Small intestine (tissue), 16 donors: ENCODE measurements at places on chromosomes 12 and 14. TPM values are rescaled to one million over a fixed set of nuclear protein-coding genes. Genes with fewer than 3 reads are reported as not detected.

ACSM4 gene
- polyA plus RNA-seq, result not detected

GPR84 gene
- polyA plus RNA-seq, result 0.24 TPM

KICS2 gene
- polyA plus RNA-seq, result 1.9 TPM

SMCO2 gene
- polyA plus RNA-seq, result 0.34 TPM

TPH2 gene
- not detected for polyA plus RNA-seq

AMDHD1 gene
- polyA plus RNA-seq, result 0.81 TPM

RASSF9 gene
- polyA plus RNA-seq, result 0.27 TPM

DENR gene
- 25.9 TPM for polyA plus RNA-seq

IFNG-AS1 gene
- 0.10 TPM for polyA plus RNA-seq

LPAR5 gene
- polyA plus RNA-seq, result 6.2 TPM

TRIM9 gene
- polyA plus RNA-seq, result 0.80 TPM

FAIM2 gene
- polyA plus RNA-seq, result 13.5 TPM

ATL1 gene
- polyA plus RNA-seq, result 2.4 TPM

GRCh38 chr12:112741106-112741505, 50.4 kb upstream of the RPH3A start:
- H3K4me1 ChIP-seq, result no peaks in the 10 kb centered on the region
- no peak overlapping the region for H3K27ac ChIP-seq
- no peaks in the 10 kb centered on the region for H3K36me3 ChIP-seq

DNA sequence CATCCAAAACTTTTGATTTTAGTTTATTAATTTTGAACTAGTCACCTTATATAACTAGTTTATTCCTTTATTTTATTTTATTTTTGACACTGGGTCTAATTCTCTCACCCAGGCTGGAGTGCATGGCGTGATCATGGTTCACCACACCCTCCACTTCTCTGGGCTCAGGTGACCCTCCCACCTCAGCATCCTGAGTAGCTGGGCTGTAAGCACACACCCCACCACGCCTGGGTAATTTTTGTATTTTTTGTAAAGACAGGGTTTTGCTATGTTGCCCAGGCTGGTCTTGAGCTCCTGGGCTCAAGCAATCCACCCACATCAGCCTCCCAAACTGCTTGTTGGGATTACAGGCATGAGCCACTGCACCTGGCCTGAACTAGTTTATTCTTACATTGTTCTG, 17.3 kb downstream of the PCNX1 start:
- no peaks in the 10 kb centered on the region for H3K4me1 ChIP-seq
- no peak overlapping the region for H3K27ac ChIP-seq
- no peak for DNase-seq

DNA sequence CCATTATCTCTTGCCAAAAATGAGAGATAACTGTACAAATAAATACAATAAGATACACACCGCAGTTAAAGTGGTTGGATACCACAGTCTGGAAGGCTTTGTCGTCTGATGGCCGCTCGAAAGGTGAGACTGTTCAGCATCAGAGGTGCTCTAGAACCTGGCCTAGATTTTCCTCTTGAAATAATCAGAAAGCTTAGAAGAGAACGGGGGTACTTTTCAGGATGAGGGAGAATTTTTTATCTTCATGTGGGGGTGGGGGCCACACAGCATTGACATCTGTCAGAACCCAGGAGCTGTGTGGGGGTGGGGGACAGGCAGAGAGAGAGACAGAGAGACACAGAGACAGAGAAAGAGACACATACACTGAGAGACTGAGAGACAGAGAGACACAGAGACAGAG, 90.5 kb downstream of the GALNT9 start:
- H3K4me1 ChIP-seq, result no peaks in the 10 kb centered on the region
- no peak overlapping the region for H3K4me3 ChIP-seq
- no peaks in the 10 kb centered on the region for H3K27me3 ChIP-seq
- no peak overlapping the region for H3K27ac ChIP-seq

DNA sequence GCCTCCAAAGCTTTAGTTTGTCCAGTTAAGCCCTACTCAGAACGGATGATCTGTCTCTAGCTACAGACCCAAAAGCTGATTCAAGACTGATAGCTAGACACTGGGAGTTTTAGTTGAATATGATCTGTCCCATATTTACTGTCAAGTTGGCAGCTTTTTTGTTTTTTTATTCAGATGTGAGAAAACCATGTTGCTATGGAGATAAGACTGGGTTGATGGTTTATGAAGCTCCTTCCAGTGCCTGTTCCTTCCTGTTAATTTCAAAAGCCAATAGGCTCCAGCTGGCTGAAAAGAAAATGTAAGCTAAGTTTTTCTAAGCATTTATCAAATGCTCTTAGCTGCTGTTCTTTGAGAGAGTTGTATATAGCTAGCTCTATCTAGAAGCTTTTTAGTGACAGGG, 4.7 kb downstream of the DYNLL1 start:
- H3K4me1 ChIP-seq, result no peaks in the 10 kb centered on the region
- H3K36me3 ChIP-seq, result peaks cover 9% of the 10 kb centered on the region
- H3K27me3 ChIP-seq, result no peaks in the 10 kb centered on the region
- no peak overlapping the region for H3K27ac ChIP-seq
- DNase-seq, result no peak
- H3K4me3 ChIP-seq, result no peak overlapping the region

DNA sequence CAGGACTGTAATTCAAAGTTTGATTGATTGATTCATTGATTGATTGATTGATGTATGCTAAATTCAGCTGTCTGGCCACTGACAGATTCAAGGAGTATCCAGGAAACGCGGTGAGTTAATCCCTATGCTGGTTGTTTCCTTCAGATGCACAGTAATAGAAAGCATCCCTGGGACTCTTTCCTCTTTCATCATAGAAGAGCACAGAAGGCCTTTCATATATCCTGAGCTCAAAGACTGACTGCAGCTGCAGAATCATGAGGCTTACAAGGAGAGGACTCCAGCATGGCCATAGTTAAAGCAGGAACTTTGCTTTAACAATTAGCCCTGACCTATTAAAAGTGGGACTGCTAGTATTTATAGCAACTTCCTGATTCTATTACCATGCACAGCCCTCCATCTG, 187.7 kb upstream of the TMTC1 start:
- H3K27me3 ChIP-seq, result no peaks in the 10 kb centered on the region
- H3K4me1 ChIP-seq, result no peaks in the 10 kb centered on the region
- no peaks in the 10 kb centered on the region for H3K36me3 ChIP-seq
- no peak for DNase-seq

DNA sequence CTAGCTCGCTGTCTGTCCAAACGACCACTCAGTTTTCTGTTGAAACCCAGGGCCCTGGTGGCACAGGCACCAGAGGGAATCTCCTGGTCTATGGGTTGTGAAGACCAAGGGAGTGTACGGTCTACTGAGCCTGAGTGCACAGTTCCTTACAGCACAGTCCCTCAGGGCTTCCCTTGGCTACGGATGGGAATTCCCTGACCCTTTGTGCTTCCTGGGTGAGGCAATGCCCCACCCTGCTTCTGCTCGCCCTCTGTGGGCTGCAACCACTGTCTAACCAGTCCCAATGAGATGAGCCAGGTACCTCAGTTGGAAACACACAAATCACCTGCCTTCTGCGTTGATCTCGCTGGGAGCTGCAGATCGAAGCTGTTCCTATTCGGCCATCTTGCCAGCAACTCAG, 22.6 kb downstream of the GPHN start:
- no peaks in the 10 kb centered on the region for H3K36me3 ChIP-seq
- no peak overlapping the region for H3K4me3 ChIP-seq
- no peaks in the 10 kb centered on the region for H3K4me1 ChIP-seq
- H3K27ac ChIP-seq, result no peak overlapping the region

DNA sequence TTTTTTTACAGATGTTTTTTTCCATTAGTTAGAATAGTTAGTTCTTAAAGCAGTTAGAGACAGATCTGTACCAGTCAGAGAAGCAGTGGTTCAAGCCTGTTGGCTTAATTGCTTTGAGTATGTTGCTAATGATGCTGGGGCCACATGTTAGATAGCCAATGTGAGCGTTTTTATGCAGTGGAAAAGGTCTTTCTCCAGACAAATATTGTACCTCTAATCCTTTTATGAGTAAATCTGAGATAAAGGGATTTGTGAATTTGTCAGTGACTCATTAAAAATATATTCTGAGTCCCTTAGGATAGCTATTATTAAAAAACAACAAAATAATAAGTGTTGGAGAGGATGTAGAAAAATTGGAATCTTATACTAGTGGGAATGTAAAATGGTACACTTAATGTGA, 154.2 kb downstream of the MSRB3 start:
- H3K4me3 ChIP-seq, result no peak overlapping the region
- no peak overlapping the region for H3K27ac ChIP-seq
- DNase-seq, result no peak
- no peaks in the 10 kb centered on the region for H3K36me3 ChIP-seq

DNA sequence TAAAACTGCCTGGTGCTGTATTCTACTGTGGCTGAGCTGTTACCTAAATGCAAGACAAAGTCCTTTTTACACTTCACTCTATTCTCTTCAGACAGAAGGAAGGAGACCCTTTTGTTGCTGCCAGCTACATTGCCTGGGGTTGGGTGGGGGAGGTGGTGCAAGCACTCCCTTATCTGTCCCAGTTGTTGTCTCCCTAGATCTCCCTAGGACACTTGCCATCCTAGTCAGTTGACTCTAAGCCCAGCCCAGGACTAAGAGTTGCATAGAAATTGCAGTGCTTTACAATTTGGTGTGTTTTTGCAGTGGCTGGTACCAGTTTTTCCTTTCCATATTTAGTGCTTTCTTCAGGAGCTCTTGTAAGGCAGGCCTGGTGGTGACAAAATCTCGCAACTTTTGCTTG, 35.1 kb downstream of the SCYL2 start:
- H3K36me3 ChIP-seq, result peaks cover 10% of the 10 kb centered on the region
- no peak overlapping the region for H3K27ac ChIP-seq
- H3K27me3 ChIP-seq, result no peaks in the 10 kb centered on the region
- no peak for DNase-seq

DNA sequence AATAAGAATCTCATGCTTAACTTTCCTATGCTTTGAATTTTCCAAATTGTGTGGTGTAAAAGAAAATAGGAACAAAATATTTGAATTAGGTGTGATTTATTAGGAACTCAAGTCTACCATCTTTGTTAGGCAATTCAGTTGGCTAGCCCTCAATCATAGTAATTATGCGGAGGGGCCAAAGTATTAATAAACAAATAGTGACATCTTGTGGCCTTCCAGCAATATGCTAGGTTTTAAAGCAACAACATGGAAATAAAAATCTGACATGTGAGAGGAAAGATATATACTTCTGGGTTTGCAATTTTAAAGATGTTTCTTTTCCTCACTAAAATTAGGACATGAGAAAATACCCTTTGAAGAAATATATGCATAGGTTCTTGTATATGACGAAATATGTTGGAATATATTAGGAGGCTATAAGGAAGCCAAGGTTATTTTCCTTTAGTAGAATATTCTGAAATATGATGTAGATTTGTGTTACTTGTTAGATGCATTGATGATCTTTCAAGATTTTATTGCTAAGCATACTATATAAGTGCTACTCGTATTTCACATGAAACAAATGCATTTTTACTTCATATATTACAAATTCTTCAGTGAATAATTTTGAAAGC, 200.4 kb downstream of the PTPRO start:
- no peak overlapping the region for H3K4me3 ChIP-seq
- H3K4me1 ChIP-seq, result no peaks in the 10 kb centered on the region
- H3K27me3 ChIP-seq, result no peaks in the 10 kb centered on the region
- H3K36me3 ChIP-seq, result no peaks in the 10 kb centered on the region
- DNase-seq, result peak; percentile 58

DNA sequence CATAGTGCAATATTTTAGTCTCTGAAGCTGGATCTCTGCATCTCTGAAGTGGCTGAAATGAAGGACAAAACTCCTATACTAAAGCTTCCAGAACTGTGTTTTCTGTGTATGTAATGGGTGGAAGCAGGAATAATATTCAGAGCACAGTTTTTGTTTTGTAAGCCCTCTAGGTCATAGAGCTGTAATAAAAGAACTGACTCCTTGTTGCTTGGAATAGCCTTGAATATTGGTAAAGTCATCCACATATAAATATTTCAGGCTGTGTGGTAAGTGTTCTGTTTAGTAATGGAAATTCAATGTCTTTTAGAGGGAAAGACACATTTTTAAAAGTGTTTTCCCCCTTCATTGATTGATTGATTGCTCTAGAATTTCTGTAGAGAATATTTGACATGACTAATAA, 18.2 kb upstream of the AKAP6 start:
- no peaks in the 10 kb centered on the region for H3K27me3 ChIP-seq
- H3K27ac ChIP-seq, result no peak overlapping the region
- H3K4me1 ChIP-seq, result peaks cover 22% of the 10 kb centered on the region
- DNase-seq, result no peak
- no peak overlapping the region for H3K4me3 ChIP-seq

DNA sequence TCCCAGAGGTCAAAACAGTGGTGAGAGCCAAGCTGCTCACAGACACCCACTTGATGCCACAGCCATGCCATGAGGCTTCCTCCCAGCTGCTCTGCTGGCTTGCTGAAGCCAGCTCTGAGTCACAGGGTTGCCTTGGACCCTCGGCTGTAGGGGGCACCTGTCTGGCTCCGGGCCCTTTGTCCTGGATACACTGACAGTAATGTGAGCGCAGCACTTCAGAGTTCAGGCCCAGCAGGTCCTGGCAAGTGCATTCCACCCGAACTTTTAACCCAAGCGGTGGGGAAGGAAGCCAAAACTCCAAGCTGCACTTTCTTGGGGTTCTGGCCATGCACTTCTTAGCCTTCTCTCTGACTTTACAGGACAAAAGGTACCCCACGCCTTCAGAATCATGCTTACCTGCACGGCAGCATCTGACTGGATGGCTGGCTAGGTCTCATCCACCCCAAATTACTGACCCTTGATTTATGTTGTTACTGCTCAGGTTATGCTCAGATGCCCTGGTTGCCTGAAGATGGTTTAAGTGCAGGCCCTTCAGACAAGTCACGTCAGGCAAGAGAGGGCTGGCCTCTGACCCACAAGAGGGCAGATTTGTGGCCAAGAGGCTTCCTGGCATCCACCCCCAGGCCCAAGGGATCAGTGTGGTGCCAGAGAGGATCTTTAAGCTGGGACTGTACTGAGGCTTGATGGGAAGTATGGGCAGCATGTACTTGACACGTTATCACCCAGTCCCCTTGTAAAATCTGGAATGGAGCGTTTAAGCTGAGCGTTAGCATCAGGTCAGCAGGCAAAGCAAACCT, 24.8 kb downstream of the SLC25A29 start:
- H3K4me1 ChIP-seq, result no peaks in the 10 kb centered on the region
- no peak overlapping the region for H3K4me3 ChIP-seq
- peaks cover 39% of the 10 kb centered on the region for H3K36me3 ChIP-seq
- no peaks in the 10 kb centered on the region for H3K27me3 ChIP-seq
- DNase-seq, result no peak
- no peak overlapping the region for H3K27ac ChIP-seq

GRCh38 chr12:124869059-124869665, 5.5 kb upstream of the SCARB1 start:
- H3K4me3 ChIP-seq, result no peak overlapping the region
- no peak overlapping the region for H3K27ac ChIP-seq
- no peaks in the 10 kb centered on the region for H3K27me3 ChIP-seq
- DNase-seq, result no peak

GRCh38 chr12:72081777-72082176, 143.1 kb downstream of the TPH2 start:
- no peaks in the 10 kb centered on the region for H3K36me3 ChIP-seq
- H3K4me1 ChIP-seq, result no peaks in the 10 kb centered on the region
- DNase-seq, result no peak
- H3K27me3 ChIP-seq, result peaks cover 2% of the 10 kb centered on the region
- no peak overlapping the region for H3K27ac ChIP-seq

- no peak overlapping the region for H3K4me3 ChIP-seq
- H3K36me3 ChIP-seq, result no peaks in the 10 kb centered on the region
- no peak for DNase-seq
- no peaks in the 10 kb centered on the region for H3K27me3 ChIP-seq
- H3K4me1 ChIP-seq, result no peaks in the 10 kb centered on the region
Observed at GRCh38 chr14:31445703-31446102, 11.6 kb downstream of the DTD2 start.

- H3K36me3 ChIP-seq, result no peaks in the 10 kb centered on the region
- DNase-seq, result no peak
- no peaks in the 10 kb centered on the region for H3K27me3 ChIP-seq
- no peak overlapping the region for H3K4me3 ChIP-seq
- H3K27ac ChIP-seq, result no peak overlapping the region
Observed at GRCh38 chr12:46562625-46563225, 190.2 kb upstream of the SLC38A2 start.
